ENCODE measurements at places on chromosomes 5 and 9.

DNA sequence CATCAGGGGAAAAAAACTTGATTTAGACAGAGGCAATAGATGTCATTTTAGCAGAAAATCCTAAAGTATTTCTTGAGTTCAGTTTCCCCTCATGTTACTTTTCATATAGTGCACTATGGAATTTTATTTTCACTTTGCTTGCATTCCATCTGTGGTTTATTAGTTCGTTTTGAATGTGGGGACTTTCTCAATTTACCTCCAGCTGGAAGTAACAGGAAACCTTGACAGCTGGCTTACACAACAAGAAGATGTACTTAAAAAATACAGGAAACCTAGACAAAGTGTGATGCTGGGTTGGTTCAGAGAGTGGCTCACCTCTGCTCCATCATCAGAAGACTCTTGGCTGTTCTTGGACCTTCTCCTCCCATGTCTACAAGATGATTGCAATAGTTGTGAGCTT is 567.0 kb downstream of the CETN3 start:
- DNase-seq: no peak

- no peak for DNase-seq
These were observed 11.8 kb downstream of the COL5A1 start for GRCh38 chr9:134653259-134654009.

DNA sequence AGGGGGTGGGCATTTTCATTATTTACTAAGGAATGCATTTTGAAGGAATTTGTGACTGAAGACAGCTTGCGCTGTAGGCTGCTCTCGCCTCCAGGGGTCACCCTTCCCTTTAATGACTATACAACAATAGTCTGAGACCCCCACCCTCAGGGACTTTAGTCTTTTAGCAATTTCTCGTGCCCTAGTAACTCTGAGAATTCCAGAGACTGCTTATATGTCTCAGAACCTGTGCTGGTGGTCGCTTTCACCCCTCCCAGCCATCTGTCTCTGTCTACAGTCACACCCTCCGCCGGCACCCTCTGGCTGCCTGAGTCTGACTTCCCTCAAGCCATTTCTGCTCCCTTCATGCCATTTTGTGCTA is 671.4 kb downstream of the NR2F1-AS1 start:
- DNase-seq: no peak

DNA sequence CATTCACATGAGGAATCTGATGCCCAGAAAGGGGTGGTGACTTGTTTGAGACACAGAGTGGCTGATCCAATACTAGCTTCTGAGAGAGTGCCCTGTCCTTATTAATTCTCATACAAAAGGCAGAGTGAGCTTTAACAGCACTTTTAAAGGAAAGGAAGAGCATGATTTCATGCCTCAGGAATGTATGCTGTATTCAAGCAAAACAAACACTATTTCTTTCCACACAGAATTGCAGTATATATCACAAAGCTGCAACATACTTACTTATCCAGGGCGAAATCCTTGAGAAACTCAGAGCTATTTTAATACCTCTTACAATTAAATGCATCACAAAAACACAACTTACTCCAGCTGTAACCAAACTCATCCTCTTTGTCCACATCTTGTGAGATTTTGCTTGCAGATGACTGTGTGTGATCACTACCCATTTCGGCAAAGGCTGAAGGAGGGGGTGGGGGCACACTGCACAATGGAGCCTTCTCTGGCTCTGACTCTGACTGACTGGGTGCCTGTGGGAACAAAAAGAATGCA is 139.8 kb downstream of the MPDZ start:
- no peak for DNase-seq
